EH (cell line): ENCODE measurements at places on chromosomes 4 and X.

GRCh38 chr4:180727478-180727877 lies 1515.7 kb upstream of the TENM3 start:
- DNase-seq, result no peak

DNA sequence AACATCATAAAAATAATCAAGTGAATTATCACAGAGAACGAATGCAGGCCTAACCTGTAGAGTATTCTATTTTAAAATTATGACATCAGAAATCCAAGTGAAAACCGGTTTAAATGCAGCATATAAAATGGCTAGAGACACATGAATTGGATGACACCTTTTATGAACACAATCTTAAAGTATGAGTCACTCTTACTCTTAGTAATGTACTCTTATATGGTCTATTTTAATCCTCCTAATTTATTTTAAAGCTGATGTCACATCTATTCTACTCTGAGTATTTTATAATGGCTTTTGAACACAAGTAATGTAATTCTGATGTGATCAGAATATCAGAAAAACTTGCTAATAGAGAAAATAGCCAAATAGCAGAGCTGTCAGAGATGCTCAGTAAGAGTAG lies 161.4 kb upstream of the RADX start:
- DNase-seq, result no peak

DNA sequence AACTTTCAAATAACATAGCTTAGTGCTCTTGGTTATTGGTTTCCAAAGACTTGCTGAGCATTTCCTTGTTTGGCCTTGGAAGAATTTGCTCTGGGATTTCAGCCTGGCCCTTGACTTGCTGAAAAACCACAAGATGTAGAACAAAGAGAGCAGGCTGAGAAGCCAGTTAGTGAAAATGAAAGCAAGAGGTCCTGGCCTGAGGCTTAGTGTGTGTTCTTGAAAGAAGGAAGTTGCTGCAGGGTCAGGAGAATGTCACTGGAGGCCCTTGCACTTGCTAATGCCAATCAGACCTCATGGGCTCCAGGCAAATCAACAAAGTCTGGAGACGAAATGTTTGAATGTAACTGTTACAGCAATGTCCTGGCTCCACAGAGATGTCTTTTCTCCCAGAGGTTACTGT lies 79.4 kb downstream of the SYNPO2 start:
- peak; percentile 97 for DNase-seq

DNA sequence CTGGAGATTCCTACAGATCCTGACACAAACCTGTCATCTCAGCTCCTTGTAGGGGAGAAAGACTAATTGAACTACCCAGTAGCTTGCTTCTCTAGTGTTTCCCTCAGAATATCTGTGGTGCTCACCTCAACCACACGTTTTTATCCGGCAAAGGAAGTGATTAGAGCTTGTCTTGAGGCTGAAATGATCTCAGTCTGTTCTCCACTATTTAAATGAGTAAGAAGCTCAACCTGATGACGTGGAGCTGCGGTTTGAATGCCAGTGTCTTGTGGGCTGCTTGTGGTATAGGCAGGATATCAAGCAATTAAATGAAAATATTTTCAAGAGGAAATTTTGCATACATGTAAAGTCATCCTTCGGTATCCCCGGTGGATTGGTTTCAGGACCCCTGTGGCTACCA lies 270.2 kb downstream of the TLL1 start:
- DNase-seq, result peak; percentile 83

GRCh38 chr4:150461957-150462356 lies 120.0 kb upstream of the MAB21L2 start:
- no peak for DNase-seq

DNA sequence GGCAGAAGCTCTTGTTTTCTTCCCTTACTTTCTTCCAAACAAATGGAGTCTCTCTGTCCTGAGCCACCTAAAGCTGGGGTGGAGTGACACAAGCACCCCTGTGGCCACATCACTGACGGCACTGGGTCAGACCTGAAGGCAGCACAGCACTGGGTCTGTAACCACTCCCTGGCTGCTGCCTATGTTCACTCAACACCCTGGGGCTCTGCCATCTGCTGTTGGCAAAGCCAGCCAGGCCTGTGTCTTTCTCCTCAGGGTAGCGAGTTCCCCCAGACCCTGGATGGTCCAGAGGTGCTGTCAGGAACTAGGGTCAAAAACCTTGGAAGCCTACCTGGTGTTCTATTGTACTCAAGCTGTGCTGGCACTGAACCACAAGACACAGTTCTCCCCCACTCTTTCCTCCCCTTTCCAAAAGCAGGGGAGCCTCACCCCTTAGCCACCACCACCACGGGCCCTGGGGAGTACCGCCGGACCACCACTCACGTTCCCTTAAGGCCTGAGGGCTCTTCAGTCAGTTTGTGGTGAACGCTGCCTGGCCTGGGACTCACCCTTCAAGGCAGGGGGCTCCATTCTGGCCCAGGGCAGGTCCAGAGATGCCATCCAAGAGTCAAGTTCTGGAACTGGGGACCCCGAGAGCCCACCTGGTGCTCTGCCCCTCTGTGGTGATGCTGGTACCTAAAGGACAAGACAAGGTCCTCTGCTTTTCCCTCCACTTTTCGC lies 31.5 kb downstream of the TMEM271 start:
- DNase-seq, result no peak

DNA sequence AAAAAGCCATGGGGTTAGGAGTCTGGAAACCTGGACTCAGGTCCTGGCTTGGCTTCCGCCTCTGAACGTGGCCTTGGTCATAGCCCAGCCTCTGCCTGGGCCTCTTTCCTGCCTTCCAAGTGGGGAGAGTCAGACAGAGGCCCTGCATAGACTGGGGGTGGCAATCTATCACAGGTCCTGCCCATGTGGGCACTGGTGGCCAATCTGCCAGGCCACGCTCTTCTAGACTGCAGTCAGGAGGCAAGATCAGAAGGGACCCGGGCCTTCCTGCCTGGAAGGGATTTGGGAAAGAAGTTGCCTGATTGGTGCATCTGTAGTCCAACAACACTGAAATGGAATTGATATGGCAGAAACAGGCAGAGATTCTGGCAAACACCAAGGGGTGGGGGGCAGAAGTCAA lies 46.1 kb downstream of the CNGA2 start:
- no peak for DNase-seq

DNA sequence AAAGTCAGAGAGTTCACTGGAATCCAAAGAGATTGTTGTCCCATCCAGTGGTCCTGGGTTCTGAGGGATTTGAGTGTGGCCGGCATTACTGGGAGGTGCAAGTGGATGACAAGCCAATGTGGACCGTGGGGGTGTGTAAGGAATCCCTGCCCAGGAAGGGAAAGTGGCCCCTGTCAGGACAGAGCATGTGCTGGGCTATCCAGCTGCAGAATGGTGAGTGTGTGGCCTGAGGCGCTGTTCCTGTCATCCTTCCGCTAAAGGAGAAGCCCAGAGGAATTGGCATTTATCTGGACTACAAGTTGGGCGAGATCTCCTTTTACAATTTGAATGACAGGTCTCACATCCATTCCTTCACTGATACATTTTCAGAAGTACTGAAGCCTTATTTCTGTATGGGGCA lies 20.4 kb upstream of the TRIM60 start:
- DNase-seq, result no peak

DNA sequence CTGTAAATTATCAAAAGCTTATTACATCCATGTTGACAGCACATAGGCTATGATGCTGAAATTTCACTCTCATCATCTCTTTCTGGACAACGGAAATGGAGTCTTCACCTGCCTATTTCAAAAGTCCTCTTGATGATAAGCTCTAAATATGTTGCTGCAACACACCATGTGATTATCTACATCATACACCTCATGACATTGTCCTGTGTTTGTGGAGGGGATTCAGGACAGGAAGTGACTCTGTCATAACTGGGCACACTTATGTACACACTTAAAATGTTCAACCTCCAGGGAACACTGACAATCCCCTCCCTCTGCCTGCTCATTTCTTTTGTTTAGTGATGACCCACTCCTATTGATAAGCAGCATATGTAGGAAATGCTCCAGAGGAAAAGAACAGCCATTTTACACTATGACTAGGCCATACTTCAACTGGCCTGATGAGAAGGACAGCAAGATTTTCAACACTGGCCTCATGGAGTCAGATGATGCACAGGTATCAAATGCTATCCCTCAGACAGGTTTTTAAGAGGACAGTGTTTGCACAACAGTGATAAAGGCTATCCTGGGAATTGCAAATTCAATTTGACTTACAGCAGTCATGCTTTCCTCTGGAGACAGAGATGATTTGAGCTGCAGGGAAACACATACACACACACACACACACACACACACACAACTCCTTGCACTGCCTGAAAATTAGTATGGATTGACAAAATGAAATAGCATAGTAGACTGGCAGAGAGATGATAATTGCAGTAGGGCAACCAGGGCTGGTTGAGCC lies 163.3 kb upstream of the RASGEF1B start:
- DNase-seq, result no peak

DNA sequence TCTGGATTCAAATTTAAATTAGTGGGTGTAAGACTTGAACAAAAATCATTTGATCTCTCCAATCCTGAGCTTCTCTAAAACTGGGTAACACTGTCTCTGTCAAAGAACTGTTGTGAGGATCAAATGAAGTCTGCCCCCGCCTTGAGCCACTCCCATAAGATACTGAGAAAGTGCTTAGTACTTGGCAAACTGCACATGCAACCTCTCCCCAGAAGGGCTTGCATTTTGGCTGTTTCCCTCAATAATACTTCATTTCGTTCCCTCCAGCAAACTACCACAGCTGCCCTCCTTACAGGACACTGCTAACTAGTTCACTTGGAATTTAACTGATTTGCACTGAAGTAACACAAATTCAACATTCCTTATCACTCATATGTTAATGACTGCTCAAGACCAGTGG lies 79.8 kb downstream of the APBB2 start:
- DNase-seq, result peak; percentile 23

DNA sequence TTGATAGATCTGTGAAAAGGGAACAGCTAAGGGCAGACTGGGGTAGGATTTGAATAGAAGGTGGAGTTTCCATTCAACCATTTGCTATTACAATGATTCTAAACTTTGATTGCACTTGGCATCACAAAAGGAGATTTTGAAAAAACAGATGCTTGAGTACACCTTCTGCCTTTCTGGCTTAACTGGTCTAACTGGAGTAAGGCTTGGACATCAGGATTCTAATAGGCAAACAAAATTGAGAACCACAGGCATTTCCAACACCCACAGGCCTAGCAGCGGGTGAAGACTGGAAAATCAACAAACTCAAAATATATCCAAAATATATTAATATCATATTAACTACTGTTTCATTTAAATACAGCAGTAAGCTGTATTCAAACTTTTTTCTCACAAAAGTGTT lies 1.9 kb upstream of the VEGFC start:
- no peak for DNase-seq

- no peak for DNase-seq
Observed at GRCh38 chrX:148290041-148290440, 210.4 kb upstream of the AFF2 start.

DNA sequence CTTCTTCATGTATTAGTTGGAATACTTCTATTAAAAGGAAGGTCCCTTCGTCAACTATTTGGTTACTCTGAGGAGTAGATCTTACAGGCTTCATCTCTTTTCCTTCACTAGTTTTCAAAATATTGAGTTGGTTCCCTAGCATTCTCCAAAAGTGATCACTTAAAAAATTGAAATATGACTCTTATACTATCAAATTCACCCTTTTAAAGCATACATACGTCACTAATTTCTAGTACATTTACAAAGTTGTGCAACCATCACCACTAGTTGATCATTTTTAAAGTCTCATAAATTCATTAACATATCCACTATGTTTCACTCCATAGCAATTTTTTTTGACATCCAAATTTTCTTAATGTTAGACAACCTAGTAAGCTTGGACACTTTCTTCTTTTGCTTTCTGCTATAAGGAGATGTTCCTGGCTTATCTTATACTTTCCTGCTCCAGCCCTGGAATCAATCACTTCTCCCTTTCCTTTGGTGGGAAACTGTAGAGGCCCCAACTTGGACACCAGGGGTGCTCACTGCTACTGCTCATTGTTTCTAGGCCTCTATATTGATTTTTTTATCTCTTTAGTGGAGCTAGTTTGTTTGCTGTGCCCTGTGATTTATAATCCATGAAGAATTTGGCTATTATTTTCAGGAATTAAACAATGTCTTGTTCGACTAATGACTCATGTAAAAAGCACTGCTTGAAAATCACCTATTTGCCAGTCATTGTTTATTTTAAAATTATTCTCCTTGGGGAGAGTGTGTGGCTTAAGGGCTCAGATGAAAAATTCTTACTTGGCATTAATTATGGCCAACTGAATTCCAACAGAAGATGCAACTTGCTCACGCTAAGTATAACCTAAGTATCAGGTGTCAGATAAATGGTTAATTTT lies 4.0 kb upstream of the ZFX start:
- peak; percentile 72 for DNase-seq

- no peak for DNase-seq
Observed at GRCh38 chr4:7361280-7361895, 73.3 kb downstream of the PSAPL1 start.

- peak; percentile 86 for DNase-seq
Observed at GRCh38 chr4:138535316-138535715, 293.2 kb upstream of the SLC7A11 start.

- no peak for DNase-seq
Observed at GRCh38 chr4:101197350-101197749, 150.0 kb downstream of the PPP3CA start.

DNA sequence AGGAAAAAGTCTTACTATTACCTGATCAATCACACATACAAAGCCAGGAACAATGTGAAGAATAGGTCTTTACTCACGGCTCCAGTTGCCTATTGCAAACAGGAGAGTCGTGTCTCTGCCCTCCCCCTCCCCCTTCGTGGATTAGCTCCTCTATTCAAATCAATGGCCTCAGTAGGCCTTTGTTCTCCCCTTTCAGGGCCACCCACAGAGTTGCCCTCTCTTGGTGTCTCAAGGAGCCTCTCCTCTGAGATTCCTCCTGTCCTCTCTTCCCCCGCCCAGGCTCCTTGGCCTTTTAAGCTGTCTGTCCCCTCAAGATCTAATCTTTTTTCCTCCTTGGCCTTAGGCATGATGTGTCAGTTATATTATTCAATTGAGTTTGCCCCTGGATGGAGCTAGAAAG lies 107.2 kb upstream of the NALF2 start:
- no peak for DNase-seq

- DNase-seq, result no peak
Observed at GRCh38 chr4:94934201-94934600, 176.4 kb downstream of the BMPR1B start.

DNA sequence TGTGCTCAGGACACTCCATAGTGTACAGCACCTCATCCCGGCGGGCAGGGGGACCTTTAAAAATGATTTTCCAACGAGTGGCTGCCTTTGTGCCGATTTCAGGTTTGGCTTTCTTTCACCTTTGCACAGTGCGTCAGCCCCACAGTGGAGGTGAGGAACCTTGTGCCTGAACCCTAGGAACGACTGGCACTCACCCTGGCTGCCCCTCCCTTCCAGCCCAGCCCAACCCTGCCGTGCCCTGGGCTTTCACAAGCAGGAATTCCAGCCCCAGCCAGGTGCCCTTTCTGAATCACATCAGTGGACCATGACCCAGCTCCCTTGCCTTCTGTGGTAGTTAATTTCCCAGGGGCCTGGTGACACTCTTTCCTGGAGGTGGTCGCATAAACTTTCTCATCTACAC lies 1.3 kb downstream of the TMEM164 start:
- DNase-seq, result no peak

GRCh38 chr4:71913275-71913674 lies 118.5 kb upstream of the NPFFR2 start:
- no peak for DNase-seq
